Ovary (tissue), 10 donors: ENCODE measurements at places on chromosomes 13 and 19.

DNA sequence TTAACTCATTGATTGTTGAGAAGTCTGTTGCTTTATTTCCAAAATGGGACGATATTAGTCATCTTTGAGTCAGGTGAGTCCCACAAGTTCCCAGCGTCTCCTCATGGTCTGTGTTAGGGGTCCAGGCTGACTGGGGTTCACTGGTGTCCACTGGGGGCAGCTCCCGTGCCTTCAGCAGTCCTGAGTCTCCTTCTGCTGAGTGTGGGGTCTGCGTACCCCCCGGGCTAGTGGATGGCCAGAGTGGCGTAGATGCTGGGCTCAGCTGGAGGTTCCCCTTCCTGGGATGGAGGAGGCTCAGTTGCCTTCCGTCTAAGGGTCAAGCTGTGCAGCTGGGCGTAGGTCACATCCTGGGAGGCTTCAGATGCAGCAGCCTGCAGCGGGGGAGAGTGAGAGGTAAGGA is 5.9 kb downstream of the LILRB3 start:
- no peak for DNase-seq

DNA sequence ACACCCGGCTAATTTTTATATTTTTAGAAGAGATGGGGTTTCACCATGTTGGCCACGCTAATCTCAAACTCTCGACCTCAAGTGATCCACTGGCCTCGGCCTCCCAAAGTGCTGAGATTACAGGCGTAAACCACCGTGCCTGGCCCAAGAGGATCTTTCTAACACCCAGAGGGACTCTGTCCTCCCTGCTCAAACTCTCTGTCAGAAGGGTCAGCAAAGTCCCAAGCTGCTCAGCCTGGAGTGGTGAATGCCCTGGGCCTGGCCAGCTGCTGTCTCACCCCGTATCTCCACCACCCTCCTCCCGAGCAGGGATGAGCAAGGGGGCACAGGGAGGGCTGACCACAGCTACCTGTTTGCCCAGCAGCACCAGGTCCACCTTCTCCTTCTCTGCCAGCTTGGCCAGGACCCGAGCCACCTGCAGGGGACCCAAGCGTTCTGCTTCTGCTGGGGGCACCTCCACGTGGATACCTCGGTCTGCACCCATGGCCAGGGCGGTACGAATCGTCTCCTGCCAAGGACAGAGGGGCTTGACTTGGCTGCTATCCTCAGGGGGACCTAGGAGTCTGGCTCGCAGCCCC is 10.9 kb upstream of the VSIG10L start:
- DNase-seq = no peak

DNA sequence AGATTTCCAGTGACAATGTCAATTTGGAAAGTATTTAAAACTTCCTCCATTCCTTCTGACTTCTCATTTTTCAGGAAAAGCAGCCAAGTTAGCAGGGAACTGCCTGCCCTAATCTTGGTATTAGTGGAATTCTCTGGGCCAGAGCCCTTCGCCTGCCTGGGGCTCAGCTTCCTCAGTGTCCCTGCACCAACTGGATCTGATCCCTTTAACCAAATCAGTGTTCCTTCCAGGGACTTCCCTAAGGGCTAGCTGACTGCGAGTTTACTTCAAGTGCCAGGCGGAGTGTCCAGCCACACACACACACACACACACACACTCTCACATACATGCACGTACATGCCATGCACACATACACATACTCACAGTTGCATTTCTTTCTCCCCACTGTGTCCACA is 20.0 kb downstream of the RAB20 start:
- no peak for DNase-seq

- DNase-seq = no peak
Measured at GRCh38 chr13:113353254-113353653, 10.7 kb downstream of the GRTP1 start.

DNA sequence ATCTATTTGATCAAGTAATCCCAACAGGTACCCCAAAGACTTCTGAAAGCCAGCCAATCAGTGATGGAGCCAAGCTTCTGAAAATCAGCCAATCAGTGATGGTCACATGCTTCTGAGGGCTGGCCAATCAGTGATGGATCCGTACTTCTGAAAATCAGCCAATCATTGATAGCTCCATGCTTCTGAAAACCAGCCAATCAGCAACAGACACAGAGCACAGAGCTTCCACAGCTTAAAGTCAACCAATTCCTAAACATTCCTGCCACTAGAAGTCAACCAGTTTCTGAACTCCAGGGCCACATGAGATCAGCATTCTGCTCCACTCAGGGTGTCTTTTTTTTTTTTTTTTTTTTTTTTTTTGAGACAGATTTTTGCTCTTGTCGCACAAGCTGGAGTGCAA is 8.2 kb upstream of the HSD17B14 start:
- DNase-seq = no peak

DNA sequence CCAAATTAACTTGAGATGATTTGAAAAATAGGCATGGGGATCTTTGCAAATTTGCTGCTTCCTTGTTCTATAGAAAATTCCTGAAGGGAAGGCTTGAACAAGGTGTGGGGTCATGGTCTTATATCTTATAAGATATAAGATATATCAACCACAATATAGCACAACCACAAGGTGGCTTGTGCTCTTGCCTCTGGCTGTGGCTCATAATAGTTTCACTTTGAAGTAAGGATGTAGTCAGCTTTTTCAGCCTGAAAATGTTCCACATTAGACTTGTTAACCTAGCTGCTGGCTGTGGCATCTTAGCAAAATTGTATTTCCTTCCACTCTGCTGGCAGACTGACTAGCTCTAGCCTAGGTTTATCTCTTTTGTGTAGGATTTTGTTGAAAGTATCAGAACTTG is 169.7 kb downstream of the KLF5 start:
- no peak for DNase-seq

GRCh38 chr13:100620792-100621191 is 32.2 kb upstream of the GGACT start:
- DNase-seq = no peak

GRCh38 chr13:44385401-44385800 is 11.8 kb downstream of the SERP2 start:
- no peak for DNase-seq

DNA sequence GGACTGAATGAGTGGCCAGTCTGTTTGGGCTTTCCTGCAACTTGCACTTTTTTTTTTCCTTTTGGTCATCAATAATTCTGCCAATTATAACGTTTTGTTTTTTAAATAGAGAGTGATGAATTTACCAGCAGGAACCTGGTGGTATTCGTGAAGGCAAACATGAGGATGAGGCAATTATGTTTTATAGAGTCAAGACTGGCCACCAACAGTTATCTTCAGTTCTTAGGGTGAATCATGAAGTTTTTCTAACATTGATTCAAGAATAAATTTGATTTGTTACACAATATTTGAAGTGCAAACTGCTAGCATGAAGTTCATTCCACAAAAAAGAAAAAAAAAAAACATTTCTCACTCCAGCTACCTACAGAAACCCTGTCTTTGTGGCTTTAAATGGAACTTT is 244.5 kb downstream of the SPRY2 start:
- no peak for DNase-seq

- DNase-seq = no peak
Measured at GRCh38 chr13:42834946-42835345, 53.6 kb downstream of the FAM216B start.
